ENCODE measurements at places on chromosomes 6 and 20.

DNA sequence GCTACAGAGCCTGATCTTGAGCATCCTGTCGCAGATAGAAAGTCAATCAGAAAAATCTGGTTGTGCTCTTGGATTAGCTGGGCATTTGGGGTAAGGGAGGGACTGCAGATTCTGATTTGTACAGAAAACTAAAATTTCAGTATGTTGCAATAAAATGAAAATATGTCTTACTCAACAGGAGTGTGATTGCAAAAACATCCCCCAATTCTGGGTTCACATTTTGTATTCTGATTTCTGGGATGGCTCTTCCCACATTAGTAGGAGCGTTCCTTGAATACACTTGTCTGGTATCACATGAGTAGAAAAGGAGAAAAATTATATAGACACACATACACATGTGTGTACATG lies 40.5 kb downstream of the PANK2 start:
- DNase-seq = no peak

GRCh38 chr6:65399355-65400084 lies 307.5 kb downstream of the EYS start:
- peak; percentile 6 for DNase-seq

- no peak for DNase-seq
These were observed 109.2 kb upstream of the OGFRL1 start for GRCh38 chr6:71179249-71179885.

DNA sequence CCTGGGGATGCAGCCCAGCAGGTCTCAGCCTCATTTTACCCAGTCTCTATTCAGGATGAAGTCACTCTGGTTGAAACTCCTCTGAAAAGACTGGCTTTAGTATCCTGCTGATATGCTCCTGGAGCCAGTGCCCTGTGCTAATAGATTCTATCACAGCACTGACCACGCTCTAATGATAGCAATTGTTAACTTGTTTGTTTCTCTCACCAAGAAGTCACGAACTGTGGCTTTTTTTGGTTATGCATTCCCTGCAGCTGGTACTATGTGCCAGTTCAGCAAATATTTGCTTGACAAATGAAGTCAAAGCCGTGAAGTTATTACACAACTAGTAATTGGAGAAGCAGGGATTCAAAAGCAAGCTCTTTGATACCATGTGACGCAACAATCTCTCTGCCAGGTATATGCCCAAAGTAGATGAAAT lies 754.6 kb downstream of the KIF16B start:
- DNase-seq = no peak

DNA sequence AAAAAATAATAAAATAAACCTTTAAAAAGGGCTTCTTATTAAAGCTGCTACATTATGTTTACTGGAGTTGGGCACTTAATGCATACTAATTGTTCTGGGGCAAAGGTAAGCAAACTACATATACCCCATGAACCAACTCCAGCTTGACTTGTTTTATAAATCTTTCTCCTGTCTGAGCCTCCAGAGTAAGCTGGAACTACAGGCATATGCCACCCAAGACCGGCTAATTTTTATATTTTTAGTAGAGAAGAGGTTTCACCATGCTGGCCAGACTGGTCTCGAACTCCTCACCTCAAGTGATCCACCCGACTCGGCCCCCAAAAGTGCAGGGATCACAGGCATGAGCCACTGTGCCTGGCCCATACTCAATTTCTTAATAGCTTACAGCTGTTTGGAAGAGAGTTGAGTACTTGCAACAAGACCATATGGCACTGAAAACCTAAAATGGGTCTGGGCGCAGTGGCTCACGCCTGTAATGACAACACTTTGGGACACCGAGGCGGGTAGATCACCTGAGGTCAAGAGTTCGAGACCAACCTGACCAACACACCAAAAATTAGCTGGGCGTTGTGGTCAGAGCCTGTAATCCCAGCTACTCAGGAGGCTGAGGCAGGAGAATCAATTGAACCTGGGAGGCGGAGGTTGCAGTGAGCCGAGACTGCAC lies 19.9 kb downstream of the ROMO1 start:
- no peak for DNase-seq

DNA sequence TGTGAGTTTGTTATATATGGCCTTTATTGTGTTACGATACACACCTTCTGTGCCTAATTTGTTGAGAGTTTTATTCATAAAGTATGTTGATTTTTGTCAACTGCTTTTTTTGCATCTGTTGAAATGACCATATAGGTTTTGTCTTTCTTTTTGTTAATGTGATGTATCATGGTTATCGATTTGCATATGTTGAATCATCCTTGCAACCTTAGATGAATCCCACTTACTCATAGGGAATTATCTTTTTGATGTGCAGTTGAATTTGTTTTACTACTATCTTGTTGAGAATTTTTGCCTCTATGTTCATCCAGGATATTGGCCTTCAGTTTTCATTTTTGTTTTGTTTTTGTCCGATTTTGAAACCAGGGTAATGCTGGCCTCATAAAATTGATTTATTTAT lies 45.7 kb upstream of the TPD52L1 start:
- no peak for DNase-seq

DNA sequence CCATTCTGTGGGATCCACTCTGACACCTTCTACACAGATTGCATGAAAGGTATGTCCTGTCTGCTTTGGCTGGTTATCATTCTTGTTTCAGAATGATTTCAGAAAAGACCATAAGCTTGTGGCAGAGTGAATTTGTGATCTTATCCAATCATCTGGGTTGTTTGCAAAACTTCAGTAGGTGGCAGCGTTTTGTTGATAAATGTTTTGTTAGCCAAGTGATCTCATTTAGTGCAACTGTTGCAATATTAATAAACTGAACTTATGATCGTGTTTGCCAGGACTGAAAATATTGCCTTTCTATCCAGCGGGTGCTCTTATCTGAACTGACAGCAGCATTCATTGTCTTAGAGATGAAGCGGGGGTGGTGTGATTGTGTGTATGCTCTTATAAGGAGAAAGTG lies 613.2 kb upstream of the NOX3 start:
- no peak for DNase-seq

- DNase-seq = peak; percentile 70
These were observed 3.3 kb downstream of the ID1 start for GRCh38 chr20:31608251-31608945.

- peak; percentile 11 for DNase-seq
These were observed 104.1 kb downstream of the PSMB1 start for GRCh38 chr6:170448751-170449630.

DNA sequence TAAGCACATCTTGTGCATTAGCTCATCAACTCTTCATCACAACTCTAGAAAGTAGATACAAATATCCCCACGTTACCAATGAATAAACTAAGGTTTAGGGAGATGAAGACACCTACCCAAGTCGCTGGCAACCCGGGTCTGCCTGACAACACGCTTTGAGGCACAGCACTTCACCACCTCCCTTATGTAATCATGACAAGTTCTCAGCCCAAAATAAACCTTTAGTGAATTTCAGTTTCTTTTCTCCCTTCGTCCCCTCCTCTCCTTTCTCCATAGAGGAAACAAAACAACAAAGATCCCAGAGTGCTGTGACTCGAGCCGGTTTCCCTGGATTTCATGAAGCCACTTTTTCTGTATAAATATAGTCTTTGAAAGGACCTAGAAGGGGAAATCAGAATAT lies 105.4 kb downstream of the MAFB start:
- DNase-seq = no peak

DNA sequence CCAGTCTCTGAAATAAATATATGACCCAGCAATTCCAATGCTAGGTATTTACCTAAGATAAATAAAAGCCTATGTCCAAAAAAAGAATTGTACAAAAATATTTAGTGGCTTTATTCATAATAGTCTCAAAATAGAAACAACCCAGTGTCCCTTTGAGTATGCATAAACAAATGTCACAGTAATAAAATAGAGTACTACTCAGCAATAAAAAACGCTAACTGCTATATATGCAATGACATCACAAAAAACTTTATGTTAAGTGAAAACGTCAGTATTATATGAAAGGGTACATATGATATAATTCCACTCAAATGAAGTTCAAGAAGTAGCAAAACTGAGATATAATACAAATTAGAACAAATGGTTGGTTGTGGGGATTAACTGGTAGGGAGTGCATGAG lies 286.5 kb upstream of the MAN1A1 start:
- no peak for DNase-seq

DNA sequence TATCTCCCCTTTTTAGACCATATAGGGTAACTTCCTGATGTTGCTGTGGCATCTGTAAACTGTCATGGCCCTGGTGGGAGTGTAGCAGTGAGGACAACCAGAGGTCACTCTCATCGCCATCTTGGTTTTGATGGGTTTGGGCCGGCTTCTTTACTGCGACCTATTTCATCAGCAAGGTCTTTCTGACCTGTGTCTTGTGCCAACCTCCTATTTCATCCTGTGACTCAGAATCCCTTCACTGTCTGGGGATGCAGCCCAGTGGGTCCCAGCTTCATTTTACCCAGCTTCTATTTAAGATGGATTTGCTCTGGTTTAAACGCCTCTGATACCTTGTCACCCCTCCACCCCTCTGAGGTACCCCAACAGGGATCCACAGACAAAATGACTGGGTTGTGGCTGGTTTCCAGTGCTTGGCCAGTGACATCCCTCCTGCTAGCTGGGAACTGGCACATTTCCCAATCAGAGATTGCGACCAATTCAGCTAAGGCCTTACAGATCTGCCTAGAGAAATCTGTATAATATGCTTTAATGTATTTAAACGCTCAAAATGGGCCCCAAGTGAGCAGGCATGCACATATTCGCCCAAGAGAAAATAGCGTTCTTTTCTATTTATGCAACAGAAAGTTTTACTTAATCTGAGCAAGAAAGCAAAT lies 315.6 kb upstream of the QKI start:
- no peak for DNase-seq

GRCh38 chr6:93105907-93106306 lies 313.5 kb downstream of the EPHA7 start:
- DNase-seq = no peak

GRCh38 chr20:63238514-63239125 lies 2.9 kb downstream of the BIRC7 start:
- no peak for DNase-seq

DNA sequence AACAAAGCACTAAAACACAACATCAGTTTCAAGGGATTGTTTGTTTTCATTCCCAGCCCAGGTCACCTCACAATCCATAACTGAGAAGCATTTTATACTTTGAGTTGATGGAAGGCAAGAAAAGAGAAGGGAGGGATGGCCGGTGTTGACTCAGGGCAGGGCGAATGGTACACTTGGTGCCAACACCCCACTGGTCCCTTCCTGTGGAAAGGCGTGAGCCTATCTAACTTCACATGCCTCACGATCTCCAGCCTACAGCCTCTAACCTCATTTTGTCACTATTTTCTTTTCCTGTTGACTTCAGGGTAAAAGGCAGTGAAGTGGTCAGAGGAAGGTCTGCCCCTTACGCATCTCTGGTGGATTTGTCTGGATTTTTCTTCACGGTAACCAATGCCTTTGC lies 53.5 kb upstream of the SASH1 start:
- no peak for DNase-seq

- no peak for DNase-seq
These were observed 174.3 kb upstream of the ID4 start for GRCh38 chr6:19662911-19663310.

GRCh38 chr20:38554986-38555385 lies 26.0 kb upstream of the ADIG start:
- peak; percentile 64 for DNase-seq

- DNase-seq = no peak
These were observed 102.8 kb upstream of the PHACTR1 start for GRCh38 chr6:12613811-12614210.

All from amniotic epithelial cell (primary cell).